ENCODE measurements at places on chromosomes 5 and 9.

DNA sequence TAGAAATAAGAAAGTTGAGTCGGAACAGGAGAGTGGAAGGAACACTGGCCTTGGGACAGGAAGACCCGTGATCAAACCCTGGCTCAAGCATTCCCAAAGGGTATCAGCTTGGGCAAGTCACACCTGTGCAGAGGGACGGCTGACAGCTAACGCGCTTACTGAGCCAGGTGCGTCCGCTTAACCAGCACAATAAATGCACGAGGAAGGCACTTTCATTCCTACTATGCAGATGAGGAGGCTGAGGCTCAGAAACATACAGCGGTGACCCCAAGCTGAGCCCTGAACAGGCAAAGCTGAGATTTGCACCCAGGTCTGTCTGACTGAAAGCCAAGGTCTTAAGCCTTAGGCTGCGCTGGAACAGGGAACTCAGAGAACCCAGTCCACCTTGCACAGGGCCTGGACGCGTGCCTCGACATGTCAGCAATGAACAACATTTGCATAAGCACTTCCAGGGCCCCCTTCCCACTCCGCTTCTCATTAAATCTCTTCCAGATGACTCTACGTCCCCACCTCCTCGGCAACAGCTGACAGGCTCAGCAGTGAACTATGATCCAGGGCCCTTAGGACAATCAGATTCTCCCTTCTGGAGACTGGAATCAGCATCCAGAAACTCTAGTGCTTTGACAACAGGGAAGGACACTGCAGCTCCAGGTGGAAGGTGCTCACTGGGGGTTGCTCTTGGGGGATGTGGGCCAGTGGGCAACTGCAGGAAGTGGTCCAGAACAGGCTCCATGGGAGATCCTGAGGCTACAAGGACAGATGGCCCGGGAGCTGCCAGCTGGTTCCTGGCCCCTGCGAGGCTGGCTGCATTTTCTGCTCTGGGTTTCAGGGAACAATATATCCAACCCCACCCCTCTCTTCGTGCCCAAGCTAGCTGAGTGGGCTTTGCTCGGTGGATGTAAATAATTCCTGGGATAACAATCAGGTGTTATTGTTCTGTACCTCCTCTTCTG, 35.2 kb downstream of the SH3PXD2B start:
- DNase-seq, result no peak

- DNase-seq, result no peak
Measured at GRCh38 chr9:76366275-76366674, 28.0 kb downstream of the RFK start.

GRCh38 chr9:95012902-95013301, 286.4 kb downstream of the AOPEP start:
- no peak for DNase-seq

GRCh38 chr5:148541054-148541835, 113.1 kb downstream of the HTR4 start:
- no peak for DNase-seq

GRCh38 chr5:176739461-176740051, 70.8 kb upstream of the UNC5A start:
- no peak for DNase-seq

- DNase-seq, result no peak
Measured at GRCh38 chr5:160463740-160464465, 42.2 kb downstream of the PTTG1 start.

DNA sequence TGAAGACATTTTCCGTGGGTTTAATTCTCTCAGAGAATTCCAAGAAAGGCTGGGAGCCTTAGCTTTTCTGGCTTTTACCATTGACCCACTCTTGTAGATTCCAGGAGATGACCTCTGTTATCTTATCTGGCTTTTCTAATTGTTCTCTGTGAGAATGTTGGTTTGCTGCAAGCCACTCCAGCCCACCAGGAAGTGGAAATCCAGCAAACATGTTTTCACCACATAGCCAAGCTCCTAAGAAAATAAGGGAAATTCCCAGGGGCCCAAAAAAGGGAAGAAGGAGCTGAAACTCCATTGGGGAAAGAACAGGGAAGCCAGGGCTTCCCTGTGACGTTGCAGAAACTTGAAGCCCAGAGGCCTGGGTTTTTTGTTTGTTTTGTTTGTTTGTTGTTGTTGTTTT, 19.7 kb downstream of the GPR107 start:
- no peak for DNase-seq

- DNase-seq, result no peak
Measured at GRCh38 chr5:103290846-103291245, 32.3 kb downstream of the MACIR start.

GRCh38 chr5:111748304-111748763, 8.7 kb downstream of the NREP start:
- DNase-seq, result no peak

Measured in activated naive CD4-positive, alpha-beta T cell treated with Interleukin-2 at 50 U/mL for 16 hours (primary cell).